ENCODE measurements at places on chromosomes 7 and 10.
A peak's percentile ranks its signal among the peaks of the same experiment; 100 is the strongest.

DNA sequence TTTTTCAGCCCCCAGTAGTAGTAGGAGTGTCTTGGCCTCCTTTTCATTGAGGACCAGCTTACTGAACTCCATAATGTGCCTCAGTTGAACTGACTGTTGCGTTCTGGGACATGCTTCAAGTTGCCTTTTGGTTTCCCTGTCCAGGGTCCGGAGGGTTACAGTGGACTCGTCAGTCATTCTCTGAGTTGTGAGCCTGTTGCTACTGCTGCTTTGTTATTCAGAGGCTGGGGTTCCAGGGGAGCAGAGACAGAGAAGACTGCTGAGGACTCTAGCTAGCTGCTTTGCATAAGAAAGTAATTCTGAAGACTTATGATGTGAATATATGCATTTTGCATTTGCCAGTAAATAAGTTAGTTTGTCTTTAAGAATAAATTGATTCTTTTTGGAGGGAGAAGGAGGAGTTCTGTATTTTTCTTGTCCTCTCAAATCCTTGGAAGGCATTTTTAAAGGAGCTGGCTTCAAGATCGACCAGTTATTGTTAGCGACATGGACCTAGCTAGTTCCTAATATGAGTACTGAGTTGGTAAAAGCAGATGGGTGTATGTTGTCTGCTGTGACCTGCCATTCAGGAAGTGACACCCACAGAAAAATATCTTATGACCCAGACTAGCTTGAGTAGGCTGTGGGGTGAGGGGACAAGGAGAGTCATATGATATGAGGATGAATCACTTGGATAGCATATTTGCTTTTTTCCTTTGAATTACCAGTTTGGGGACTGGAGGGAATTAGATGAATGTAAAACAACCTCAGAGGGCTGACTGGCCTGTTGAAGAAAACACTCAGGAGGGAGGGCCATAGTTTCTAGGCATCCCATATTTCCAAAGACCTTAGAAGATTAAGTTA, 8.3 kb downstream of the PI4K2A start:
- DNase-seq: no peak
- no peaks in the 10 kb centered on the region for H3K27me3 ChIP-seq
- peaks cover 22% of the 10 kb centered on the region for H3K36me3 ChIP-seq
- H3K27ac ChIP-seq: peak overlapping the region; percentile 84

DNA sequence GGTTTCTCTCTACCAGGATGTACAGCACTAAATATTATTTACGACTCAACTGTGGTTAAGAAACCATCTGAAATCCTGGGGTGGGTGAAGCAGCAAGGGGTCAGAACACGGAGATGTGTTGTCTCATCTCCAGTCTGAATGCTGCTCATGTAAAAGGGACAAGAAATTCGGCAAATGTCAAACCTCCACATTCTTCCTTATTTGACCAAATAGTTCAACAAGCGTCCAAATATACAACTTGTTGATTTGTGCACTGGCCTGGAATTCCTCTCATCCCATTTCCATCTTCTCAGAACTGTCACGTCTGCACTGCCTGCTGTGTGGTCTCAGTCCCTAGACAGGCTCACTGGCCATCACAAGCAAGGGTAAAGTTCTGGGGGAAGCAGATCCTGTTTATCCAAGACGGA, 520.0 kb downstream of the PARD3 start:
- H3K27ac ChIP-seq: no peak overlapping the region
- DNase-seq: no peak
- no peaks in the 10 kb centered on the region for H3K27me3 ChIP-seq
- H3K4me1 ChIP-seq: no peaks in the 10 kb centered on the region
- H3K4me3 ChIP-seq: no peak overlapping the region

DNA sequence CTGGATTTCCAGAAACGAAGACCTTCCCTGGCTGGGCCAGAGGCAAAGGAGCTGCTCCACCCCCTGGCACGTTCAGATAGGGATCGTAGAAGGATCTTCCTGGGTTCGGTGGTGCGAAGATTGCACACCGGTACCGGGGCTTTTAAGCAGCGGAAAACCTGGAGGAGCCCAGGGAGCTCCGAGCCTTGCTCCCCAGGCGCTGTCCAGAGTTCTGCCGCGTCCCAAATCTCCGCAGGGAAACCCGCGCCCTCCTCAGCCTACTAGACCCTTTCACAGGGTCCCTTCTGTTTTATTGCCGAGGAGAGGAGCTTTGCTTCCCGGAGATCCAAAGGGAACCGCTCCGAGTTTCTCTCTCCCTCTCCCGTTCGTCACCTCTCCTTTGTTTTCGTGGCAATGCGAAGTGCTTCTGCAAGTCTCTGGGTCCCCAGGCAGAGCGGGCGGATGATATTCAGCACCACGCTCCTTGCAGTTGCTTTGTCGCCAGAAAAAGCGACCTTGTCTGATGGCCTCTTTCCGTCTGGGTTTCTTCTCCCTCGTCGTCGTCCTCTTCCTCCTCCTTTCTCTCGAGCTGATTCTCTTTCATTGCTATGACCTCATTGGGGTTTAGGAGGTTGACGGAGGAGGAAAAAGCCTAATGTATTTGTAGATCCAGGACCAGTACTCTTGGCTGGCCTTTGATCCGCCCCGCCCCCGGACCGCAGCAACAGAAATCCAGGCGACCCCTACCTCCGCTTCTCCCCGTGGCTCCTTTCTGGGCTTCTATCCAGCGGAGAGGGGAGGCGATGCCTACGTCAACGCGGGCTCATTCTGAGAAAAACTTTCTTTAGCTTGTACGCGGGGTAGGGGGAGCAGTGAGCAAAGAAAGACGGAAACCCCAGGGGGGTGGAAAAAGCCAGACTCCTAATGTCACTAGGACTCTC, at the start of gene TMEM196:
TMEM196 (minus strand) TSS at position 777 of the 920 bp plus-strand sequence. CDS start 921 bp downstream, outside the sequence.
- H3K36me3 ChIP-seq: no peaks in the 10 kb centered on the region
- DNase-seq: no peak
- no peak within 1 kb of the TSS for H3K4me3 ChIP-seq

- peaks cover 8% of the 10 kb centered on the region for H3K4me1 ChIP-seq
- peaks cover 27% of the 10 kb centered on the region for H3K27me3 ChIP-seq
- DNase-seq: no peak
- no peak overlapping the region for H3K4me3 ChIP-seq
These were observed 160.4 kb upstream of the AGR3 start for GRCh38 chr7:17042211-17042610.

DNA sequence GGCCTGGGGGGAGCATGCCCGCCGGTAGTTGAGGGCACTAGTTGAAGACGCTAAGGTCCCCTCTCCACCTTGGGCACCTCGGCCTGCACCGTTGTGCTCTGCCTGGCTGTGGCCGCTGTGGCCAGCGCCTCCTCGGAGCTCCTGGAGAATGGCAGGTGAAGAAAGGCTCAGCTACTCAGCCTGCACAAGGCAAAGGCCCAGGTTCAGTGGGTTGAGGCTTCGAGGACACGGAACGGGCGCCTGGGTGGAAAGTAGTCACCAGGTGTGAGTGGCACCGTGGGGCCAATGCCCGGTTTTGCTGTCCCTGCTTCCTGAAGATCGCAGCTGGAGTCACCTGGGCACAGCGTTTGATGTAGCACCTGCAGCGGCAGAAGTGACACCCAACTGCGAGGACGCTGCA, 12.4 kb upstream of the ZNF716 start:
- peaks cover 2% of the 10 kb centered on the region for H3K36me3 ChIP-seq
- H3K4me3 ChIP-seq: no peak overlapping the region
- no peaks in the 10 kb centered on the region for H3K27me3 ChIP-seq
- no peak overlapping the region for H3K27ac ChIP-seq
- no peaks in the 10 kb centered on the region for H3K4me1 ChIP-seq

GRCh38 chr10:129223363-129223762, 243.7 kb upstream of the MGMT start:
- H3K27me3 ChIP-seq: peaks cover 1% of the 10 kb centered on the region
- no peak overlapping the region for H3K27ac ChIP-seq
- DNase-seq: no peak
- H3K36me3 ChIP-seq: peaks cover 1% of the 10 kb centered on the region
- no peaks in the 10 kb centered on the region for H3K4me1 ChIP-seq

DNA sequence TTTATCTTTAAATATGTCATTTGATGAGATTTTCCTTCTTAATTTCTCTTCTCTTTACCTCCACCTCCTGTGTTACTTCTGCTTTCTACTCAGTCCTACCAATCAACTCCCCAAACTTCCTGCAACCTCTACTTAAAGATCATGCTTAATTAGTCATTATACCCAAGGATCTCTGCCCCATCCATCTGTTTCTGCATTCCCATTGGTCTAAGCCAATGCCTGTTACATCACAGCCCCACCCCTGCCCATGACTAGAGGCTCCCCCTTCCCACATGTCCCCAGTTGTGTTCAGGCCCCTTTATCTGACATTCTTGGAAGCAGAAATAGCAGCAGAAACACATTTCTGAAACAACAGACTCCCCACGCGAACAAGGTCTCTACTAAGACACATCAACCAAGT, 319.1 kb upstream of the NFE2L3 start:
- H3K4me3 ChIP-seq: no peak overlapping the region
- peaks cover 47% of the 10 kb centered on the region for H3K27me3 ChIP-seq
- DNase-seq: no peak
- H3K4me1 ChIP-seq: no peaks in the 10 kb centered on the region
- H3K36me3 ChIP-seq: no peaks in the 10 kb centered on the region

DNA sequence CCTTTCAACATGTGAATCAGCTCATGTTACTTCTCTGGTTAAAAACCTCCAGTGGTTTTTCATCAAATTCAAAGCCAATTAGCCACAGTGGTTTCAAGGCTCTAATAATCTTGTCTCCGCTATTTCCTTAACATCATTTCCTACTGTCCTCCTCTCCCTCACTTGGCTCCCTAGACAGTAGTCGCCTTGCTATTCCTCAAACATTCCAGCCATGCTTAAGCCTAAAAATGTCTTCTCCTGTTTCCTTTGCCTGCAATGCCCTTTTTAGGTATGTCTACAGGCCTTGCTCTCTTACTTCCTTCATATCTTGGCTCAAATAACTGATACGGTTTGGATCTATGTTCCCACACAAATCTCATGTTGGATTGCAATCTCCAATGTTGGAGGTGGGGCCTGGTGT, 779.4 kb upstream of the LRRN3 start:
- no peaks in the 10 kb centered on the region for H3K27me3 ChIP-seq
- no peak for DNase-seq
- H3K4me1 ChIP-seq: no peaks in the 10 kb centered on the region

- peaks cover 71% of the 10 kb centered on the region for H3K27me3 ChIP-seq
- no peaks in the 10 kb centered on the region for H3K4me1 ChIP-seq
- no peaks in the 10 kb centered on the region for H3K36me3 ChIP-seq
- H3K4me3 ChIP-seq: no peak overlapping the region
- H3K27ac ChIP-seq: no peak overlapping the region
- no peak for DNase-seq
These were observed 19.7 kb downstream of the CLRN3 start for GRCh38 chr10:127872871-127873600.

- H3K27me3 ChIP-seq: no peaks in the 10 kb centered on the region
- H3K27ac ChIP-seq: no peak overlapping the region
- H3K4me3 ChIP-seq: no peak overlapping the region
- DNase-seq: no peak
- H3K36me3 ChIP-seq: no peaks in the 10 kb centered on the region
- peaks cover 8% of the 10 kb centered on the region for H3K4me1 ChIP-seq
These were observed 15.7 kb downstream of the ZCCHC24 start for GRCh38 chr10:79429751-79430150.

GRCh38 chr10:119441151-119441821, 101.2 kb downstream of the RGS10 start:
- H3K27me3 ChIP-seq: no peaks in the 10 kb centered on the region
- DNase-seq: no peak
- peaks cover 10% of the 10 kb centered on the region for H3K4me1 ChIP-seq

GRCh38 chr10:122181041-122181732, 89.9 kb upstream of the BTBD16 start:
- H3K4me3 ChIP-seq: no peak overlapping the region
- no peak for DNase-seq
- no peak overlapping the region for H3K27ac ChIP-seq
- H3K27me3 ChIP-seq: peaks cover 20% of the 10 kb centered on the region

- no peaks in the 10 kb centered on the region for H3K4me1 ChIP-seq
- DNase-seq: no peak
- peaks cover 4% of the 10 kb centered on the region for H3K36me3 ChIP-seq
- no peaks in the 10 kb centered on the region for H3K27me3 ChIP-seq
- H3K4me3 ChIP-seq: no peak overlapping the region
These were observed 68.9 kb downstream of the MAD1L1 start for GRCh38 chr7:2163600-2164555.

DNA sequence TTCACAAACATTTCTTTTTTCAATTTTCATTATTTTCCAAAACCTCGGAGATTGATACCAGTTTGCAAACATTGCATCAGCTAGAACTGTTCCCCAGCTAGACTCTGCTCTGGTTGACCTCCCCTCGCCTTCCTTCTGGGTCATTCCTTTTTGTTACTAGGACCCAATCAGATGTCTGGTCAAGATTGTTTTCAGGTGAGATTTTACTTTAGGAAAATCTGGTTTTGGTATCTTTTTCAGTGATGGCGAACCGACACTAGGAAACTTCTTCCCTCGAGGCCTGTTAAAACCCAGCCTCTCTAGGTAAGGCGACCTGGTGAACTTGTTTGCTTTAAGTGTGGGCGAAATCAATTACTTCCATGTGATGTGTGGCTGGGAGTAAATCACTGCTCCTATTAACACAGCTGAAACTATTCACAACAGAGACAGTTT, 8.4 kb downstream of the PROSER2 start:
- H3K27ac ChIP-seq: no peak overlapping the region
- H3K4me3 ChIP-seq: no peak overlapping the region
- H3K4me1 ChIP-seq: no peaks in the 10 kb centered on the region
- DNase-seq: no peak
- H3K27me3 ChIP-seq: peaks cover 71% of the 10 kb centered on the region

- no peak for DNase-seq
- H3K27me3 ChIP-seq: peaks cover 39% of the 10 kb centered on the region
- H3K27ac ChIP-seq: no peak overlapping the region
These were observed 29.4 kb downstream of the COL1A2 start for GRCh38 chr7:94423863-94424735.

DNA sequence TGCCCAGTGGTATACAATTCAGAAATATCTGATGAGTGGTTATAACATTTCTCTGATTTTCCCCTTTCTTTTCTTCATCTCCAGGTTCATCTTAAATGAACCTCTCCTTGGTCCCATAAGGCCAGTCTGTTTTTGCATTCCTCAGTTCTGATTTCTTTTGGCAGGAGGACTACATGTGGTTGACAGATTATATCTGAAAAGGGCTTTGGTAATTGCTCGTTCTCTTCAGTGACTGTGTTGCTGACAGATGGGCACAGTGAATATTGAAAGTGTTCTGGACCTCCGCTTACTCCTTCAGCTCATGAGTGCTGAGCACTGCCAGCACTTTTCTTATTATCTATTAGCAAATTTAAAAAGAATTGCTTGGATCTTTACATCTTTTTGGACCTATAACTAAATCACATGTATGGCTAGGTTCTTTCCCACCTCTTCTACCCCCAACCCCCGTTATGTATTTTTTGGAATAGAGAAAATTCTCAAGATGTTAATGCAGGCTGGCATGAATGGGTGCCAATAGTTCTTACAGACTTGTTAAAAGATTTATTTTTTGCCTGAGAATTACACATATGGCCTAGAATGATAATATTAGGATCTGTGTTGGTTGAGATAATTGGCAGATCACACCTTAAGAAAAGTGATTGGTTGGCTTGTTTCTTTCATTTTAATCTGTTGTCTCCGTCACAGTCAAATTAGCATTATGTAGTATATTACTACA, 323.0 kb downstream of the EXOC4 start:
- H3K27ac ChIP-seq: no peak overlapping the region
- no peak for DNase-seq
- H3K4me3 ChIP-seq: no peak overlapping the region
- H3K27me3 ChIP-seq: no peaks in the 10 kb centered on the region

All from central memory CD8-positive, alpha-beta T cell (primary cell).